ENCODE measurements at places on chromosomes 7 and 10.

DNA sequence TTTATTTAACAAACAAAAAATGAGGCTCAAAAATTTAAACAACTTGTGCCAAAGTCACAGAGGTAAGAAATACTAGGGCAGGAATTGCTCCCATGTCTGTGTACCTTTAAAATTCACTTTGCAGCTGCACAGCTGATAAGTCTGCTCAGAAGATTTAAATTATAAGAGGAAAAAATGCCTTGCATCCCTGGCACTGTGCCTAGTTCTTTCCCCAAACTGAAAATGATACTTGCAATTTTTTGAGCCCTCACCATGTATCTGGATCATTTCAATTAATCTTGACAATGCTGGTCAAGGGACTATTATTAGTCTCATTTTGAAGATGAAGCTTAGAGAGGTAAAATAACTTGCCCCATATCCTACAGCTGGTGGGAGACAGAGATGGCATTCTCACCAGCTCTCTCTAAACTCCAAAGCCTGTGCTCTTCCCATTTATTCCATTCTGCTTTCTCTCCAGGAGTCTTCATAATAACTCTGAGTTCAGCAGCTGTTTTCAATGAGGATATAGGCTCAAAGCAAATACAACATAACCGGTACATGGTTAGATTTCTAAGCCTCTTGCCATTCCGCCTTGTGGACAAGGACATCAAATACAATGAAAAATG lies 350.5 kb upstream of the LRRTM3 start:
- H3K36me3 ChIP-seq = no peaks in the 10 kb centered on the region
- DNase-seq = no peak
- H3K4me3 ChIP-seq = no peak overlapping the region
- no peaks in the 10 kb centered on the region for H3K27me3 ChIP-seq
- H3K27ac ChIP-seq = no peak overlapping the region
- no peaks in the 10 kb centered on the region for H3K4me1 ChIP-seq

- no peak overlapping the region for H3K27ac ChIP-seq
- no peaks in the 10 kb centered on the region for H3K36me3 ChIP-seq
- no peaks in the 10 kb centered on the region for H3K4me1 ChIP-seq
- DNase-seq = no peak
- H3K4me3 ChIP-seq = no peak overlapping the region
- H3K27me3 ChIP-seq = no peaks in the 10 kb centered on the region
These were observed 633.4 kb upstream of the MGMT start for GRCh38 chr10:128833671-128834070.

DNA sequence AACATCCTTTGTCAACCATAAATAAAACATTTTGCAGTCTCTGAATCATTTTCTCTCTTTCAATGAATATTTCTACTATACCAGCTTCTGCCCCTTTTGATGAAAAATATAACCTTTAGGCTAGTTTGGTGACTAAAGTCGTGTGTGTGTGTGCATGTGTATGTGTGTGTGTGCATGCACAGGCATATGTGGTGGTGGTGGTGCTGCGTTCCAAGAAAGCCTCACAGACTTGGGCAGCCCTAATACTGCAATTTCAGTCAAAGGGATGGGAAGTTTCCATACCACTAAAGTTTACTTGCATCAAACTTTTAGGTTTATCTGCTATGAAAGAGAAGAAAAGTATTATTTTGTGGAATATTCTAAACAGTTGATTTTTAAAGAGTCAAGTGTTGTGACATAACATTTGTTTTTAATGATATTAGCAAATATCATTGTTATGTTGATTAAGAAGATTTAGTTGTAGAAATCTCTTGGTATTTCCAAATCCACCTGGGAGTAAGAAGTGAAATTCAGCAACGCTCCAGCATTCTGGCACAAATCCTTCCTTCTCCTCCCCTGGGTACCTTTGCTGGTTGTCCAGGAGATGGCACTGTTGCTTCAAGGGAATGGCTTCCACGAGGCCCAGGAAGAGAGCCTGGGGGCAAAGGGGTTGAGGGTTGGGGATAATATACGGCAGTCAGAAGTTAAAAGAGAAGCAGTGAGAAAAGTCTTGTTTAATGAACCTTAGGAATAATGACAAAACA lies 41.5 kb downstream of the ASB4 start:
- DNase-seq = no peak
- peaks cover 12% of the 10 kb centered on the region for H3K27me3 ChIP-seq
- H3K4me1 ChIP-seq = no peaks in the 10 kb centered on the region
- no peak overlapping the region for H3K27ac ChIP-seq
- no peak overlapping the region for H3K4me3 ChIP-seq

GRCh38 chr7:79282070-79282694 lies 171.3 kb downstream of the MAGI2 start:
- DNase-seq = no peak
- no peaks in the 10 kb centered on the region for H3K4me1 ChIP-seq
- H3K36me3 ChIP-seq = no peaks in the 10 kb centered on the region
- no peak overlapping the region for H3K27ac ChIP-seq
- peaks cover 4% of the 10 kb centered on the region for H3K27me3 ChIP-seq
- no peak overlapping the region for H3K4me3 ChIP-seq

DNA sequence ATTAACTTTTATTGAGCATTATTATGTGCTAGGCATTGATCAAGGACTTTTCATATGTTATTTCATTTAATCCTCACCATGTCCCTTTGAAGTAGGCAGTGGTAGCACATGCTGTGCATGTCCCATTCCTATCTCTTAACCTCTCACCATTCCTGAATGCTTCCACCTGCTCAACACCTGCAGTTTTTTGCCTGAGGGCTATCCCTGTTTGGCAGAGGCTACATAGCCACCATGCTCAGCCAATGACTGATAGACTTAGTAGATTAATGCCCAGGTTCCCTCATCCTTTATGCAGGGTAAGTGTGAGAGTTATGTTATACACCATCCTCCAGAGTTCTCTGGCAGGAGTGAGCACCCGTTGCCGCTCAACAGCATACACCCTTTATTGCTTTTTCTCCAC lies 387.8 kb downstream of the BBS9 start:
- no peak overlapping the region for H3K27ac ChIP-seq
- no peaks in the 10 kb centered on the region for H3K27me3 ChIP-seq
- no peak for DNase-seq
- no peaks in the 10 kb centered on the region for H3K36me3 ChIP-seq
- H3K4me3 ChIP-seq = no peak overlapping the region

Measured in activated T-cell treated with anti-CD3 and anti-CD28 coated beads, Interleukin-2, amount 50 U/mL, for 24 hours (primary cell).